ENCODE measurements at places on chromosomes 5 and 9.
A peak's percentile ranks its signal among the peaks of the same experiment; 100 is the strongest.

GRCh38 chr5:54761213-54761701 is 224.1 kb downstream of the ESM1 start:
- peaks cover 11% of the 10 kb centered on the region for H3K4me1 ChIP-seq
- peaks cover 5% of the 10 kb centered on the region for H3K27me3 ChIP-seq
- DNase-seq: no peak

DNA sequence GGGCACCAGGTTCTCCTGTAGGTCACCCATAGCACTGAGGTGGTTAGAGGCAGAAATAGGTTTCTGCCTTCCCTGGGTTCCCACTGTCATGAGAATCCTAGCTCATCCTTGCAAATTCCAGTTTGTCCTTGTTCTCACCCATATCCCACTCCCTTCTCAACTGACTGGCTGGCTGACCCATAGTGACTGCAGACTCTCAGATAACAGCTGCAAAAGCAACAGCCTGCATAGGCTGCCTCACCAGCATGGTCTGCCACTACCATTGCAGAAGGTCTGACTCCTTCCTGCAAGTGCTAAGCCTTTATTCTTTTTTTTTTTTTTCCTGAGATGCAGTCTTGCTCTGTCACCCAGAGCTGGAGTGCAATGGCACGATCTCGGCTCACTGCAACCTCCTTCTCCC is 194.0 kb downstream of the SEMA6A start:
- no peaks in the 10 kb centered on the region for H3K27me3 ChIP-seq
- DNase-seq: no peak
- H3K4me1 ChIP-seq: no peaks in the 10 kb centered on the region
- no peaks in the 10 kb centered on the region for H3K36me3 ChIP-seq

GRCh38 chr5:78243639-78244038 is 50.9 kb downstream of the AP3B1 start:
- no peak for DNase-seq
- no peak overlapping the region for H3K27ac ChIP-seq
- no peaks in the 10 kb centered on the region for H3K27me3 ChIP-seq

- H3K4me3 ChIP-seq: no peak overlapping the region
- peaks cover 4% of the 10 kb centered on the region for H3K27me3 ChIP-seq
- no peak for DNase-seq
- no peaks in the 10 kb centered on the region for H3K4me1 ChIP-seq
Observed at GRCh38 chr5:71893451-71893850, 174.4 kb downstream of the CARTPT start.

DNA sequence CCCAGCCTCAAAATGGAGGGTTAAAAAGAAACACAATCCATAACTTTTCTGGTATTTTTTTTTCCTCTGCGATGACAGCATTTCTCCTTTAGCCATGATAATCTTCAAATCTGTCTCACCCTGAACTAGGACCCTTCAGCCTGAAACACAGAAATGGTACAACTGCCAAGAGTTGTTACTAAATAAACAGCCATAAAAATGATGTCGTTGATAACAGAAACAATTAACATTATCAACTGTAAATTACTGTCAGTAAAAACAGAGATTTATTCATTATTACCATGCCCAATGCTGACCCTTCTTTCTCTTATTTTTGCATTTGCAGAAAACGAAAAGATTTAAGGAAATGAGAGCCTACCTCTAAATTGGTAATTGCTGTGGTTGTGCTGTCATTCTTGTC is 19.4 kb upstream of the MIER3 start:
- peaks cover 27% of the 10 kb centered on the region for H3K27me3 ChIP-seq
- H3K4me1 ChIP-seq: no peaks in the 10 kb centered on the region
- DNase-seq: no peak
- H3K36me3 ChIP-seq: no peaks in the 10 kb centered on the region

- no peak for DNase-seq
- no peak overlapping the region for H3K4me3 ChIP-seq
- peaks cover 31% of the 10 kb centered on the region for H3K27me3 ChIP-seq
- H3K36me3 ChIP-seq: no peaks in the 10 kb centered on the region
Observed at GRCh38 chr9:91750343-91750742, 199.7 kb downstream of the ROR2 start.

GRCh38 chr9:95962936-95963335 is 87.4 kb downstream of the ERCC6L2 start:
- H3K27me3 ChIP-seq: no peaks in the 10 kb centered on the region
- H3K4me1 ChIP-seq: no peaks in the 10 kb centered on the region
- DNase-seq: no peak
- peaks cover 31% of the 10 kb centered on the region for H3K36me3 ChIP-seq

DNA sequence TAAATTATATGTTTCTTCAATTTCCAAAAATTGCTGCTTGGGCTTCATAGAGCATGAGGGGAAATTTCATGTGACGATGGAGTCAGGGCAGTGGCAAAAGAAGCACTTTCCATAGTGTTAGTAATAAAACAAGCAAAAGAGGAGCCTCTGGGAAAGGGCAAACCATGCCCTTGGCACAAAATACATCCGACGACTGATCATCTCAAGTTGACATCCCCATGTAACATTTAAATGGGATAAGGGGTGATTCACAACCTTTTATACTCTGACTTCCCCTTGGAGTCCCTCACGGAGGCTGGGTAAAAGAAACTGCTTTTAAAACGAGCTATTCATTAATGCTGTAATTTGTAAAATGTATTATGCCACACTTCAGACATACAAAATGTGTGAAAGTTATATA is 161.4 kb upstream of the DMRT1 start:
- H3K27ac ChIP-seq: no peak overlapping the region
- H3K4me3 ChIP-seq: no peak overlapping the region
- no peaks in the 10 kb centered on the region for H3K36me3 ChIP-seq
- H3K4me1 ChIP-seq: peaks cover 16% of the 10 kb centered on the region
- peaks cover 3% of the 10 kb centered on the region for H3K27me3 ChIP-seq

- DNase-seq: peak; percentile 50
- H3K4me1 ChIP-seq: peaks cover 40% of the 10 kb centered on the region
- H3K27me3 ChIP-seq: no peaks in the 10 kb centered on the region
Observed at GRCh38 chr5:76175821-76176403, 92.7 kb downstream of the SV2C start.

- no peaks in the 10 kb centered on the region for H3K27me3 ChIP-seq
- peaks cover 3% of the 10 kb centered on the region for H3K36me3 ChIP-seq
- peaks cover 47% of the 10 kb centered on the region for H3K4me1 ChIP-seq
- H3K27ac ChIP-seq: peak overlapping the region; percentile 63
- peak; percentile 71 for DNase-seq
Observed at GRCh38 chr5:135324897-135325650, 74.0 kb downstream of the MACROH2A1 start.

- H3K4me3 ChIP-seq: no peak overlapping the region
- no peaks in the 10 kb centered on the region for H3K27me3 ChIP-seq
- no peak overlapping the region for H3K27ac ChIP-seq
- H3K4me1 ChIP-seq: peaks cover 17% of the 10 kb centered on the region
- DNase-seq: no peak
- peaks cover 4% of the 10 kb centered on the region for H3K36me3 ChIP-seq
Observed at GRCh38 chr5:81230416-81230815, 2.7 kb upstream of the CKMT2 start.

DNA sequence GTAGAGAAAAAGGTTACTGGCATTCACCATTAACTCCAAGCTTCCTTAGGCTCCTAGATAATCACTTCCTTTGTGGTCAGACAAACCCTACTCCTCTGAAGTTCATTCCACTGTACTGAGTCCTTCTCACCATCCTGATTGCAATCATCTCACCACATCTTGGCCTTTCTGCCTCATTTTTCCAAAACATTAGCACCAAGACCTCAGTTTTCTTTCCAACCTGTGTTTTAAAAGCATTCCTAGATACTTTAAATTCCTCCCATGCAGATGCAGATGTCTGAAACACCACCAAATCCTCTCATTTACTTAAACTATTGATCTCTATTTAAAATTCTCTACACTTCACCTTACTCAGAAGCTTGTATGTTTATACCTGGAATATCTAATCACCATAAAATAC is 961.3 kb upstream of the CTNND2 start:
- no peak overlapping the region for H3K27ac ChIP-seq
- no peak for DNase-seq
- H3K27me3 ChIP-seq: no peaks in the 10 kb centered on the region
- no peaks in the 10 kb centered on the region for H3K36me3 ChIP-seq
- no peak overlapping the region for H3K4me3 ChIP-seq
- H3K4me1 ChIP-seq: peaks cover 2% of the 10 kb centered on the region

DNA sequence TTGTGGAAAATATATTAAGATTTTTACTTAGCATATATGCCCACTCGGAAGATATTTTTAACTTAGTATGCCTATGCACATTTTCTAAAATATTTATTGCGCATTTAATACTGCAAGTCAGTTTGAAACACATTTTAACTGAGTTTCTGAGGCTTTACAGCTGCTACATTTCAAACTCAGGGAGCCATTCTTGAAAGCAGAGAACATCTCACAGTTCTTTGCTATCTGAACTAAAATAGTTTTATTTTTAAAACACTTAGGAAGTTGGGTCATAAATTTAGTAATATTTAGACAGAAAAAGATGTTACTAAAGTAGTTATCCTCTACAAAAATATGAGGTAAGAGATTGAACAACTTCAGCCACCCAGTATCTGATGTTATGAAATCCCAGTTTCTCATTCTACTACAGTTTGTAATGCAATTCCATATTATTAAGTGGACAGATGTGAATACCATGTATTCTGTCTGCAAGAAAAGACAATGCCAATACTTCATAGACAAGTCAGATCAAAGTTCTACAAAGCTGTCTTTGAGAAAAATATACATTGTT is 409.9 kb upstream of the EDIL3 start:
- H3K4me3 ChIP-seq: no peak overlapping the region
- DNase-seq: no peak
- H3K36me3 ChIP-seq: no peaks in the 10 kb centered on the region
- no peaks in the 10 kb centered on the region for H3K27me3 ChIP-seq
- H3K27ac ChIP-seq: no peak overlapping the region

- H3K36me3 ChIP-seq: no peaks in the 10 kb centered on the region
- H3K27ac ChIP-seq: no peak overlapping the region
- no peak for DNase-seq
- H3K4me1 ChIP-seq: no peaks in the 10 kb centered on the region
- no peak overlapping the region for H3K4me3 ChIP-seq
- H3K27me3 ChIP-seq: no peaks in the 10 kb centered on the region
Observed at GRCh38 chr9:1536522-1537170, 478.5 kb upstream of the SMARCA2 start.

DNA sequence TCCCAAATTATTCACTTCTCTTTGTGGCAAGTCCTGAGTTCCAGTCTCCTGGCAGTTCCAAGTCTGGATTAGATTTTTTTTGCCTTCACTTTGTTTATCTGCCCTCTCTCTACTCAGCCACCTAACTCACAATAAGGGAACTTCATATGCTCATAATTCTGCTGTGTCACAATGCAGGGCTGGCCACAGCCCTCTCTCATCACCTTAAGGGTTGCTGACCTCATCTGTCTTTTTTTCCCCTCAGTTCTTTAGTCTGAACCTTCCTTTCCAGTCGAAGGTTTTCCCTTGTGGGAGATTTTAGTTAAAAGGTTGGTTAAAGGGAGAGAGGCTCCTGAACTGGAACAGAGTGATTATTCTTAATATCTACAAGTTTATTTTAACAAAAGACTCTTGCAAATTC is 4.1 kb downstream of the BAG1 start:
- H3K4me3 ChIP-seq: no peak overlapping the region
- peaks cover 69% of the 10 kb centered on the region for H3K36me3 ChIP-seq
- no peak for DNase-seq
- peaks cover 34% of the 10 kb centered on the region for H3K4me1 ChIP-seq
- peak overlapping the region; percentile 36 for H3K27ac ChIP-seq

DNA sequence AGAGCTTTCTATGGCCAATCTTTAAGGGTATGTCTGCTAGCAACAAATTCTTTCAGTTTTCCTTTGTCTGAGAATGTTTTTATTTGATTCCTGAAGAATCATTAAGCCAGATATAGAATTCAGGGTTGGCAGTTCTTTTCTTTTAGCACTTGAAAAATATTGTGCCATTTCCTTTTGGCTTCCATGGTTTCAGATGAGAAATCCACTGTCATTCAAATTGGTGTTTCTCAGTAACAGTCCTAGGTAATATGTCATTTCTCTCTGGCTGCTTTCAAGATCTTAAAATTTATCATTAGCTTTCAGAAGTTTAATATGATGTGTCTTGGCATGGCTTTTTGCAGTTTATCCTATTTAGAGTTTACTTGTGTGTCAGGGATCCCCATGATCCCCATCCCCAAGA is 67.7 kb downstream of the TEX10 start:
- H3K27ac ChIP-seq: no peak overlapping the region
- H3K4me1 ChIP-seq: no peaks in the 10 kb centered on the region
- no peaks in the 10 kb centered on the region for H3K27me3 ChIP-seq

DNA sequence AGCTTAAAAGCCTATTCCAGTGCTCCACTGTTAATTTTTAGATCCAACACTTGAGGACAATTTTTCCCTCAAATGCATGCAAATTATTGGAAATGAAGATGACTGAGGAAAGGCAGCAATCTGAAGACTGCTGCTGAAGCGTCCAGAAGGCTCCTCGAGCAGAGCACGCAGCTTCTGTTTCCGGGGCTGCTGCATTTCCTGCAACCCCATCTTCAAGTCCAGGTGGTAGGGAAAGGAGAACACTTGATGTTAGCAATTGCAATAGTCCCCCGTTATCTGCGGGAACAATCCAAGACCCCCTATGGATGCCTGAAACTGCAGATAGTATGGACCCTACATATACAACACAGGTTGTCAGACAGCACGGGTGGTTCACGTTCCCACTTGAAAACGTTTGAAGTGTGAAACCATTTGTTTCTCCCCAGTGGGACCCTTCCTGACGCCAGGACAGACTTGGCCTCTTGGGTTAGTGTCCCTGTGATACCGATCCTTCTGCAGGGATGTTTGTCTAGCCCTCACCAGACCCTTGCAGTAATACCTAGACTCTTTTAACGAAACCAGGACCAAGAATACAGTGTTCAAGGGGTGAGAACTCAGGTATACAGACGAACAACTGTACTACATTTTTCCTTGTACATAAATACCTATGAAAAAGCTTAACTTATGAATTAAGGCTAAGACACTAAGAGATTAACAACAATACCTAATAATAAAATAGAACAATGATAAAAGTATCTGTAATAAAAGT is 152.3 kb downstream of the HSD17B3 start:
- H3K36me3 ChIP-seq: no peaks in the 10 kb centered on the region
- peaks cover 28% of the 10 kb centered on the region for H3K4me1 ChIP-seq
- peaks cover 36% of the 10 kb centered on the region for H3K27me3 ChIP-seq
- no peak overlapping the region for H3K27ac ChIP-seq
- peak; percentile 9 for DNase-seq

- DNase-seq: no peak
- H3K36me3 ChIP-seq: peaks cover 22% of the 10 kb centered on the region
- peaks cover 3% of the 10 kb centered on the region for H3K27me3 ChIP-seq
- no peak overlapping the region for H3K4me3 ChIP-seq
- peaks cover 15% of the 10 kb centered on the region for H3K4me1 ChIP-seq
Observed at GRCh38 chr5:52996979-52997378, 7.8 kb downstream of the ITGA2 start.

- H3K27ac ChIP-seq: no peak overlapping the region
- no peak overlapping the region for H3K4me3 ChIP-seq
- no peaks in the 10 kb centered on the region for H3K4me1 ChIP-seq
Observed at GRCh38 chr5:4772591-4772990, 367.5 kb upstream of the ADAMTS16 start.

- no peaks in the 10 kb centered on the region for H3K36me3 ChIP-seq
- no peak for DNase-seq
- H3K27ac ChIP-seq: no peak overlapping the region
- H3K4me3 ChIP-seq: no peak overlapping the region
- peaks cover 1% of the 10 kb centered on the region for H3K27me3 ChIP-seq
Observed at GRCh38 chr5:156154757-156155156, 172.2 kb upstream of the SGCD start.

- no peak overlapping the region for H3K4me3 ChIP-seq
- H3K36me3 ChIP-seq: peaks cover 10% of the 10 kb centered on the region
- peaks cover 54% of the 10 kb centered on the region for H3K4me1 ChIP-seq
- DNase-seq: no peak
Observed at GRCh38 chr5:76525956-76526355, 97.2 kb downstream of the F2RL2 start.

- peaks cover 12% of the 10 kb centered on the region for H3K4me1 ChIP-seq
Observed at GRCh38 chr5:91359962-91360609, 23.0 kb downstream of the ARRDC3 start.
